ENCODE measurements at places on chromosomes 13 and 19.
A peak's percentile ranks its signal among the peaks of the same experiment; 100 is the strongest.

- peak; percentile 31 for DNase-seq
Measured at GRCh38 chr19:33815380-33816340, 19.0 kb downstream of the KCTD15 start.

GRCh38 chr13:97226013-97226412 lies 3.9 kb downstream of the MBNL2 start:
- no peak for DNase-seq

DNA sequence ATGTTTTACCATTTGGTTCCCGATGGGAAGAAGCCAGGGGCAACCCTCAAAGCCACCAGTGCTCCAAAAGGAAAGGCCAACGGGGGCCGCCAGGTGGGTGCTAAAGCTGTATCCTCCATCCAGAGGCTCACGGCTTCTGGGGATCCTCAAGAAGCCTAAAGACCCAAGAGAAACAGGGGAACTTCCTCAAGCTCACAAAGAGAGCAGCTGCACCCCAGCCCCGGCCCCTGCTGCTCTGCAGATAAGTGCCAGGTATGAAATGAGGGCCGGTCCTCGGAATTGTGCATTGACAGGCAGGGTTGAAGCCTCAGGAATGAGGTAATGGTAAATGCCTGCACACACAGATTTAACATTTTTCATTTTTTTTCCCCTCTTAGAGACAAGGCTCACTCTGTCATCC lies 8.0 kb upstream of the POP4 start:
- no peak for DNase-seq

GRCh38 chr13:91722267-91722884 lies 324.0 kb downstream of the GPC5 start:
- peak; percentile 24 for DNase-seq

DNA sequence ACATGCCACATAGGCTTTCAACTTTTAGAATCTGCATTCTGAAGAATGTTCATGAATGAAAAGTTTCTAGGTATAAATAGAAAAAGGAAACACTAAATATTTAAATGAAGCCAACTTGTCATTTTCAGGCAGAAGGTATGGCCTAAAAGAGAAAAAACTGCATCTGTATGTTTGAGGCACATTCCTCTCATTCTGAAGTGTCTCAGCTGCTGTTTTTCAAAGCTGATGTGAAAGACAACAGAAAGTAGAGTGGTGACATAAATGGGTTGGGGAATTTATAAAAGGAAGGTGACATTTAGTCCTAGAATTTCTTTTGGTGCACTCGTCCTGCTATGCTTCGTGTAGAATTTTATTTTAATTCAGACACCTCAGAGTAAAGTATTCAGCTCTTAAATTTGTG lies 539.6 kb upstream of the SLITRK5 start:
- no peak for DNase-seq

DNA sequence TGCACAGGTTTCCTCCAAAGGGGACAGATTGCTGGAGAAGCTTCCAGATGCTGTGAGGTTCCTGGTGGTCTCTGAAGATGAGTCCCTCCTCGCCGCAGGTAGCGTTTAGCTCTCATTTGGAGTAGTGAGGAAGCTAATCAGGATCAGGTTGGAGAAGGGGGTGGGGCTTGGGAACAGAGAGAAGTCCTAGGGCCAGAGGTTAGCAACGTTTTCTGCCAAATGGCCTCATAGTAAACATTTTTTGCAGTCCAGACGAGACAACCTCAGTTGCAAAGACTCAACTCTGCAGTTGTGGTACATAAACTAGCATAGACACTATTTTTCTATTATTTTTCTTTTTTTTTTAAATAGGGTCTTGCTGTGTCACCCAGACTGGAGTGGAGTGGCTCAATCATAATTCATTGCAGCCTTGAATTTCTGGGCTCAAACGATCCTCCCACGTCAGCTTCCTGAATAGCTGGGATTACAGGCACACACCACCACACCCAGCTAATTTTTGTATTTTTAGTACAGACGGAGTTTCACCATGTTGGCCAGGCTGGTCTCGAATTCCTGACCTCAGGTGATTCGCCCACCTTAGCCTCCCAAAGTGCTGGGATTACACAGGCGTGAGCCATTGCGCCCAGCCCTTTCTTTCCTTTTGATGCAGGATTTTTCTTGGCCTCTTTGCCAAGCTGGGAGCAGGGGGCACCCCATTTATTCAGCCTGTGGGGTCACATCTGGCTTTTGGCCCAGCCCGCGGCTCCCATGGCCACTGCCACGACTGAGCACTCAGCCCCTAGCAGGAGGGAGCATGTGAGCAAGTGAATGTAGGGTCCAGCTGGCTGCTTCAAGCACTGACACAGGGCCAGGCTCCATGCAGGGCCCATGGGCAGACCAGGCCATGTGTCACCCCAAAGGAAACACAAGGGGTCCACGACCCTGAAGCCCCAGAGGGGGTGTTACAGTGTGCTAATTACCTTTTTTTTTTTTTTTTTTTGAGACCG lies 34.4 kb upstream of the SIN3B start:
- DNase-seq, result no peak

GRCh38 chr13:52048516-52048915 lies 24.0 kb downstream of the UTP14C start:
- no peak for DNase-seq

GRCh38 chr13:96772426-96772825 lies 221.8 kb downstream of the OXGR1 start:
- DNase-seq, result no peak

Measured in foreskin keratinocyte (primary cell).